ENCODE measurements at places on chromosomes 16 and 17.

GRCh38 chr16:23501291-23501690 lies 9.0 kb downstream of the GGA2 start:
- no peak for DNase-seq

GRCh38 chr16:22641131-22641628 lies 130.5 kb downstream of the NPIPB5 start:
- DNase-seq = peak; percentile 8

DNA sequence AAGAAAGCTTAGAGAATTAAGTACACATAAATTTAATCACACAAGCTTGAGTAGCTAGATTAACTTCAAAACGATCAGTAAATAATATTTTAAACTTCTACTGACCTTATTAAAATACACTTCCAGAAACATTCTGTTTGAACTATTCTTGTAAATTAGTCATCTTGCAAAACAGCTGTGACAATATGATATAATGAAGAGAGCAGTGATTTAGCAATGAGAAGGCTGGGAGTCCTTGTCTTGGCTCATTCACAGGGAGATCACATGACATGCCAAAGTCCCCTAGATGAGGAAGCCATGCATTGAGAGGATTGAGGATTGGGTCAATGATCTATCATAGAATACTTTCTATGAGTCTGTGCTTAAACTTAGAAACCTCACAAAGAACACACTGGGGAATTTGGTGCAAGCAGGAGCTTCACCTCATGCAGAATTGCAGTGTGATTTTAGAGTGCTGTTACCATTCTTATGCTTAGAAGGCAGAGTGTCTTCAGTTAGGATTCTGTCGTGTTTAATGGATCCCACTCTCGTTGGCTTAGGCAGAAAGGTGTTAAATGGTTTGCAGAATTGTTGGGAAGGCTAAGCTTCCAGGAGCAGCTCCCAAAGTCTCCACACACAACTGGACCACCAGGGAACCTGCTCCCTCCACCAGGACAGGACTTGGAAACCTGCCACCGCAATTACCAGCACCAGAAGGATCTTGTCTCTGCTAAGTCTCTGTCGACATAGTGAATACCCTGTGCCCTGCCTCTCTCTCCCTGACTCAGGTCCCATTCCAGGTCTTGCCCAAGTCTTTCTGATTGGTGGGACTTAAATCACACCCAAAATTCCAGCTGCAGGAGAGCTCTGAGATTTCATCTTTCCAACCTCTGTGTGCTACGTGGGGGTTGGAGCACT lies 87.1 kb downstream of the USP22 start:
- no peak for DNase-seq

GRCh38 chr16:47886631-47887415 lies 269.0 kb downstream of the ABCC12 start:
- no peak for DNase-seq

- no peak for DNase-seq
Measured at GRCh38 chr17:45739786-45740185, 44.3 kb upstream of the CRHR1 start.

- peak; percentile 89 for DNase-seq
Measured at GRCh38 chr17:48636177-48637018, 10.2 kb upstream of the HOXB9 start.
